Lower lobe of right lung (tissue), 2 donors: ENCODE measurements at places on chromosomes 5 and 9. TPM values are rescaled to one million over a fixed set of nuclear protein-coding genes. Genes with fewer than 3 reads are reported as not detected.

Gene GPRIN1
- 1.4 TPM for total RNA-seq

Gene ADGRD2
- total RNA-seq = not detected

Gene FAM81B
- 7.6 TPM for total RNA-seq

Gene PFN3
- total RNA-seq = not detected

Gene RANBP3L
- total RNA-seq = 2.8 TPM

Gene GRAMD2B
- 13.7 TPM for total RNA-seq

Gene ABITRAM
- total RNA-seq = 16.5 TPM

Gene PCDHGB2
- 3.7 TPM for total RNA-seq

Gene CAMSAP1
- 34.4 TPM for total RNA-seq

Gene EGFLAM
- total RNA-seq = 2.4 TPM

Gene IL13
- total RNA-seq = not detected

Gene PCDHGA5
- total RNA-seq = 2.8 TPM

Gene HAVCR2
- 33.8 TPM for total RNA-seq

Gene PCDHB9
- total RNA-seq = 3.0 TPM

Gene IFNB1
- total RNA-seq = not detected

Gene POU5F2
- total RNA-seq = 1.8 TPM

Gene HTR4
- total RNA-seq = not detected

Gene ANXA2R
- 4.4 TPM for total RNA-seq

Gene SHISAL2B
- total RNA-seq = not detected

Gene CAVIN4
- total RNA-seq = 1.7 TPM

Gene PIP5KL1
- 11.5 TPM for total RNA-seq

Gene OLFM1
- total RNA-seq = 24.1 TPM

Gene PITX1
- total RNA-seq = 0.47 TPM

Gene HACD4
- 13.5 TPM for total RNA-seq

Gene PHF24
- total RNA-seq = 1.3 TPM

Gene INSYN2B
- not detected for total RNA-seq

Gene ADAMTSL1
- total RNA-seq = 3.7 TPM

Gene CCDC180
- total RNA-seq = 11.3 TPM

Gene SPATA31C1
- total RNA-seq = not detected

Gene PPP3R2
- not detected for total RNA-seq
